CD4-positive, alpha-beta memory T cell (primary cell): ENCODE measurements at places on chromosomes 6 and 20.

DNA sequence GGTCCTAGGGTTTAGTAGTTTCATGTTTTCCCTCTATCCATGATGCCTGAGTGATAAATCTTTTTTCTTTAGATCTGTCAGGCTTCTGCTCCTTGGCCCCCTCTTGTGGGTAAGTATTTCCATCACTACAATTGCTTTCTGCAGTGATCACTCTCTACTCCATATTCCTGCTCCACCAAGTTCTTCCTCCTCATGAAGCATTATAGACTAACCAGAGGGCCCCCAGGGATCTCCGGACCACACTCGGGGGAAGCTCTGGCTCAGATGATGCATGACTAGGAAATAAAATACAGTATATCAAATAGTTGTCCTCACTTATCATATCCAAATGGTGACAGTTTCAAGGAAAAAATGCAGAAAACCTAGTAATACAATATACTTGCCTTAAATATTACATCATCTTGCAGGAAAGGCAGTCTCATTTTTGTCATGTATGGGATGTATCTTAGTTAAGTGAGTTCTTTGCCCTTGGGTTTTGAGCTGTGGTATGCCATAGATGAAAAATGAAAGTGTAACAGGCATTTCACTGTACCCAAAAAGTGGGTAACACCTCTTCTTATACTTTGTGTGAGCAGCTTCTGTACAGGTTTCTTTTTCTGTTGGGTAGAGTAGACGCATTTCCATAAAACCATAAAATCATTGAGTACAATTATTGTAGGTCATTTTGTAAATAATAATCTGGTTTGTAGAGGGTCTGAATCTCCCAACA is 200.9 kb upstream of the EYA4 start:
- no peak for DNase-seq

- DNase-seq, result no peak
Observed at GRCh38 chr20:47524015-47524784, 22.5 kb downstream of the NCOA3 start.

DNA sequence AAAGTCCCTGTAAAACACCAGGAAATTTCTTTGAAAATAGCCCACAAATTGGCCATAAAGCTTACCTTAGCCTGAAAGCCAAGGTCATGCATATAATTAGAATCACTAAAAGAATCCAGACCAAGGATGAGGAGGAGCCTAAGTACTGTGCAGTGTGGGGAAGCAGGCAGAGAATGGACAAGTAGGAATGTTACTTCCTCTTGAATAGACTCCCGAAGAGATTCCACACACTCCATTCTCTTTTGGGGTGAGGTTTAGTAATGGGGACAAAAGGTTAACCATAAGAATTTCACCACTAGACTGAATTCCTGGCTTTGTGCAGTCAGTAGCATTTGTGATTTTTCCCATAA is 27.5 kb upstream of the MARCKS start:
- DNase-seq, result no peak

- DNase-seq, result no peak
Observed at GRCh38 chr6:167109651-167110050, 13.2 kb upstream of the CCR6 start.

DNA sequence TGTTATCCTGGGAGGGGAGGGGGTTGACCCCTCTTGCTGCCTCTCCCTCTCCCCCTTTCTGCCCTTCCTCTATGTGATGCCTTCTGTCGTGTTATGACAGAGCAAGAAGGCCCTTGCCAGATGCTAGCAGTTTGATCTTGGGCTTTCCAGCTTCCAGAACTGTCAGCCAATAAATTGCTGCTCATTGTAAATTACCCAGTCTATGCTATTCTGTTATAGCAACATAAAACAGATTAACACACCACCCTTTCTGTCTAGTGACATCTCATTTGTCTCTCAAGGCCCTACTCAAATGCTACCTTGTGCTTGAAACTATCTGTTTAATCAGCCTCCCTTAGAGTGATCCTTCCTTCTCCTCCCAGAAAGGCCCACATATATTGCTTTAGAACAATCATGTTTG is 16.4 kb upstream of the MAP3K4 start:
- DNase-seq, result no peak

GRCh38 chr6:44151348-44152108 is 7.1 kb upstream of the CAPN11 start:
- DNase-seq, result peak; percentile 76

GRCh38 chr6:111837641-111838500 is 35.4 kb downstream of the FYN start:
- peak; percentile 62 for DNase-seq

DNA sequence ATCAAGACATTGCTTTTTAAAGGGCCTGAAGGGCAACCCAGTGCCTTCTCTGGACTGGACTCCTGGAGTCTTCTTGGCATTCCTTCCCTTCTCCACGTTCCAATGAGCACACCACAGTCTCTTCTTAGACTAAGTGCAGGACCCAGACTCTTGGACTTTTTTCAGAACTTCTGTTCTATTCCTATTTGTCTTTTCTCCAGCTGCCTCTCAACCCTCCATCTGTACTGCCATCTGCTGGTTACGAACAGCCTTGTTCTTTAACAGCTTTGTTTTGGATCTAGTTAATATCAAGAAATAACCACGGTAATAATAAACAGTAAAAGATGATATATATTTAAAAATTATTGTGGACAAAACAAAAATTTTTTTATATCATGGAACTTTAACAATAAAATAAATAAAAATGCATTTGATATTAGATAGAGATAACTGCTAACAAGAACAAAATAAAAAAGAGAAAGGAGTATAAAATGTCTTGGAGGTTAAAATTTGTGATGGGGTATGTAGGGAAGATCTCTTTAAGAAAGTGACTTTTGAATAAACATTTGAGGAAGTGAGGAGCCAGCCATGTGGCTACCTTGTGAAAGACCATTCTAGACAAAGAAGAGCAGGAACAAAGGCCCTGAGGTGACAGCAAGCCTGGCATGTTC is 105.1 kb upstream of the HCRTR2 start:
- DNase-seq, result no peak

- DNase-seq, result no peak
Observed at GRCh38 chr6:140777780-140778179, 1354.9 kb upstream of the GJE1 start.

DNA sequence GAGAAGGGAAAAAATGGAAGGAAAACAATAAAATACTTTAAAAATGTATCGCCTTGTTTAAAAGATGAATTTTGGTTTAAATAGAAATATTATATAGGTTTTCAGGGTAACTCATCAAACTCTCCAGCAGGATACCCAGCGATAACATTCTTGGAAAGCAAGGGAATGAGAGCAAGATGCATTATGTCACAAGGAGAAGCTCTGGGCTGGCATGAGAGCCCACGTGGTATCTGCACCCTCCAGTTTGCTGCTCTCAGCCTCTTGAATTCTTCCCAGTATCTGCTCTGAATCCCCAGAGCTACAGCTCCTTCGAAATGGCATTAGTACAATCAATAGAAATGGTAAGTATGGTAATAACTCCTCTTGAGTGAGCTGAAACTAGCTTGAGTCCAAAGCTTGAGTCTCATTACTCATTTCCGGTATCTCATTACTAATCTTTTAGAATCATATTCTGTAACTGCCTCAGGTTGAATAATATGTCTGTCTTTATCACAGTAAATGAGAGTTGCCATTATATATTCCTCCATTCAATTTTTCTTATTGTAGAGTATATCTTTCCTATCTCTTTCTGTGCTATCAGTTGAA is 4.9 kb upstream of the TMEM242 start:
- DNase-seq, result no peak

GRCh38 chr20:59023616-59024015 is 4.4 kb downstream of the TUBB1 start:
- no peak for DNase-seq

- no peak for DNase-seq
Observed at GRCh38 chr6:90118581-90118980, 178.1 kb downstream of the BACH2 start.

DNA sequence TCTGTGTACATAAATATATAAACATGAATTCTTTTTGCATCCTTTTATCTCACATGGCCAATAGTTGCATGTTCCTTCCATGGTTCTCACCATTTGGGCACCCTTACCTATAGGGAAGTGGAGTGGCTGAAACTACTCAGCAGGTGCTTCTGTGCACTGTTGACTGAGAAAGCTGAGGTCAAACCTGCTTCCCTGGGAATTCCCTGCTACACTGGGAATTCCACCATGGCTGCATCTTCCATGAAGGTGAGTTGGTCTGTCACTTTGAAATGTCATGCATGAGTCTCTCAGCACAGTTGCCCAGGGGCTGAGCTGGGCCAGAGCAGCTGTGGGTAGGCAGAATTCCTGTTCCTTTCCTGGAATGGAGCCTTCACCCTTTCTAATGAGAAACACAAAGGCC is 193.8 kb upstream of the PRSS16 start:
- no peak for DNase-seq

DNA sequence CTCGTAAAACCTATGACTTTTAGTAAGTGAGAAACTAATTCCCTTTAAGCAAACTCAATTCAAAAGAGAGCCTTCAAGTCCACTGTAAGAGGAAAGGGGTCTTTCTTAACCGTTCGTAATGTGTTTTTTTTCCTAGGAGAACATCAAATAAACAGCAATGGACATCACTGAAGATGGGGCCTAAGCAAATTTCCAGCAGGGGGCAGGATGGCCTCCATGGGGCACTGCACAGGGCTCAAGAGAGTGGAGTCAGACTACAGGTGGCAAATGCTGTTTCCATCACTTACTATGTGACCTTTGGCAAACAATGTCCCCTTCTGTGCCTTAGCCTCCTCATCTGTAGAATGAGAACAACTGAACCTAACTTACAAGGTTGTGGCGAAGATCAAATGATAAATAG is 88.7 kb downstream of the ARHGAP18 start:
- DNase-seq, result peak; percentile 17

DNA sequence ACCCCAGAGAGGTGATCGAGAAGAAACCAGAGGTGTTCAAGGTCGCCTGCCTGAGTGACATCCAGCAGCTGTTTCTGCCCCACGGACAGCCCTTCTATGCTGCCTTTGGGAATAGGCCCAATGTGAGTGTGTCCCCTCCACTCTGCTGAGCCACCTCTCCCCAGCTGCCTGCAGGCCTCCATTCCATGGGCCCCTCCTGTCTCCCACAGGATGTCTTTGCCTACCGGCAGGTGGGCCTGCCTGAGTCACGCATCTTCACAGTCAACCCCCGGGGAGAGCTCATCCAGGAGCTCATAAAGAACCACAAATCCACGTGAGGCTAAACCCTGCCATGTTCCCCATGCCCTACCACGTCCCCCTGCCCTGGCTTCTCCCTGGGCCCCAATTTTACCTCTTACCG is 8.4 kb downstream of the EMILIN3 start:
- DNase-seq, result no peak

DNA sequence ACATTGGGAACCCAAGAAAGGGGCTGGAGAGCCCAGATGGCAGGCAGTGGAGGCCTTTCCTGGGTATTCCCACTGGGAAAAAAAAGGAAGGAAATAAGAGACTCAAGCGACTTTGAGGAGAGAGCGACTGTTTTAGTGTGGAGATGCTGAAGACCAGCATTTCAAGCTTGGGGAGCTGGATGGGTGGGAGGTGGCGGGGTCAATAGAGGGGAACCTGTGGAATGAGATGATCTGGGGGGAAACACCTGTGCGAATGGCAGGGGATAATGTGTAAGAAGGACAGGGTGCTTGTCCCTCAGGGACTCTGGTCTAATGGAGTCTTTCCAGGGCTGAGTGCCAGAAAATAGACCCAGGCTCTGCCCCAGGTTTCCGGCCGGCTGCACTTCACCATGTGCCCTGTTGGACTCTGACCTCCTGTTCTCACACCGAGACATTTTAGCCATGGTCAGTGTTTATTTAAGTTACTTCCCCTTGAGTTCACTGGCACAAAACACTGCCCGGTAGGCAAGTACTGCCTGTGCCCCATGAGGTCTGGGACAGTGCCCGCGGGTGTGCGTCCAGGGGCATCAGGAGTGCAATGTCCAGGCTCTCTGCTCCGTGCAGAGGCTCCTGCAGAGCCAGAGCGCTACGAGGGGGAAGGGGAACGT is 50.4 kb upstream of the NKX2-2 start:
- DNase-seq, result no peak

- DNase-seq, result no peak
Observed at GRCh38 chr6:49527320-49527719, 23.1 kb upstream of the C6orf141 start.

- DNase-seq, result no peak
Observed at GRCh38 chr6:5151955-5152401, 66.8 kb downstream of the PPP1R3G start.

DNA sequence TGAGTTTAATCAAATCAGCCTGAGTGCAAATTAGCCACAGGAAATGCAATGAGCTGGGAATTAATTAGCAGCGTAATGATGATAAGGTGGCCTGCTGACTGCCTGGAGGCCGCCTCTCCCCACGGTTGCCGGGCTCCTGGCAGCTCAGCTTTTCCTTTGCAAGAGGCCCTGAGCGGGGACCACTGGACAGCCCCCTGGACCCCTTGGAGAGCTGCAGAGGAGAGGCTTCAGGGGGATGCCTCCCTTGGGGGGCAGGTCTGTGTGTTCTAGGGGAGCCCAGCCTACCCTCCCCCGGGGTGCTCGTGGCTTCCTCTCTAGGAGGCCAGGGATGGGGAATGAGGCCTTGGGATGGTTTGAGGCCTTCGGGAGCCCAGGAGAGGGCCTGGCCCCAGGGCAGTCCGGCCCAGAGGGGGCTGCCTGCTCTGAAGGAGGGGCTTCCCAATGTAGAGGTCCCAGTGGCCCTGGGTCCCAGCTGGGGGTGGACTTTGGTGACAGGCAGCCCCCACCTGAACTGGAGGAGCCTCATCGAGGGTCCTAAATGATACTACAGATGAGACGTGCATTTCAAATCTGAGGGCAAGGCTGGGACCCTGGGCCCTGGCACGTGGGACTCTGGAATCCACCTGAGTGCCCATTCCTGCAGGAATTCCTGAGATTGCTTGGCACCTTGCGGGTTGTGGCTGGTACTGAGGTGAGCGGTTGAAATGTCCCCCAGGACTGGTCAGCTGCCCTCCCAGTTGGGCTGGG is 66.4 kb upstream of the BHLHE23 start:
- no peak for DNase-seq

- no peak for DNase-seq
Observed at GRCh38 chr6:147930745-147931144, 411.9 kb upstream of the SASH1 start.

- DNase-seq, result no peak
Observed at GRCh38 chr20:47558295-47559066, 56.8 kb downstream of the NCOA3 start.

- DNase-seq, result no peak
Observed at GRCh38 chr20:50632236-50632635, 59.1 kb downstream of the RIPOR3 start.

DNA sequence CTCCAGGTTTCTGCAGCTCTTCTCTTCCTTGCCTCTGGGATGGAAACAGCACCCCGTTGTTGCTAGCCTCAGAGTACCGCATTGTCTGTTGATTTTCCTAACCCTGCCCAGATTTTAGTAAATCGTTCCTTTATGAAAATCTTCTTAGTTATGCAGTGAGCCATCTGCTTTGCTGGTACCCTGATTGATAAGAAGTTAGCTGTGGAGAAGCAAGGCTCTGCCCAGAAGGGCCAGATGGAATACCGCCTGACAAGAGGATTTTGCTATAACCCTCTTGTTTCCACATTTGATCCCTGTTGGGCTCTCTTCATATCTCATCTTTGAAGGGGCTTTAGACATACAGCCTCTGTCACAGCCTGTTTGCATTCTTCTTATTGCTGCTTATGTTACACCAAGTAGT is 229.0 kb downstream of the CDKAL1 start:
- DNase-seq, result no peak

GRCh38 chr20:63740627-63741353 is 1.2 kb downstream of the SLC2A4RG start:
- peak; percentile 50 for DNase-seq
